ENCODE measurements at places on chromosomes 11 and 22.

- peak; percentile 35 for DNase-seq
Observed at GRCh38 chr11:9726321-9727022, 62.6 kb downstream of the SWAP70 start.

DNA sequence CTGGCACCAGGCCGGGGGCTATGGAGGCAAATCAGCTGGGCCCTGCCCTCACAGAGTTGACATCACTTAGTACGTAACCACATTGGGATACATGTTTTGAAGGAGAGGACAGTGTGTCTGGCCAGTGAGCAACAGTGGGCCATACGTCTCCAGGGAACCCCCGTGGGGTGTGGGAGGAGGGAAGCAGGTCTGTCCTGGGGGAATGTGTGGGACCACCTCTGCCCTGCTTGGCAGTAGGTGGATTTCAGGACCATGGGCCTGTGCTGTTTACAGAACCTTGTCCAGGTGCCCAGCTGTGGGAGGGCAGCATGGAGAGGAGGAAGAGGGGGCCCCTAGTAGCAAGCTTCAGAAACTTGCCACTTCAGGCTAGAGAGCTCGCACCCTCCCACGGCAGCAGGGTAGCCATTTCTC is 21.0 kb downstream of the P2RY2 start:
- DNase-seq: no peak

- no peak for DNase-seq
Observed at GRCh38 chr22:36606114-36606513, 77.1 kb upstream of the EIF3D start.

- no peak for DNase-seq
Observed at GRCh38 chr11:77244277-77245027, 57.0 kb downstream of the GDPD4 start.

DNA sequence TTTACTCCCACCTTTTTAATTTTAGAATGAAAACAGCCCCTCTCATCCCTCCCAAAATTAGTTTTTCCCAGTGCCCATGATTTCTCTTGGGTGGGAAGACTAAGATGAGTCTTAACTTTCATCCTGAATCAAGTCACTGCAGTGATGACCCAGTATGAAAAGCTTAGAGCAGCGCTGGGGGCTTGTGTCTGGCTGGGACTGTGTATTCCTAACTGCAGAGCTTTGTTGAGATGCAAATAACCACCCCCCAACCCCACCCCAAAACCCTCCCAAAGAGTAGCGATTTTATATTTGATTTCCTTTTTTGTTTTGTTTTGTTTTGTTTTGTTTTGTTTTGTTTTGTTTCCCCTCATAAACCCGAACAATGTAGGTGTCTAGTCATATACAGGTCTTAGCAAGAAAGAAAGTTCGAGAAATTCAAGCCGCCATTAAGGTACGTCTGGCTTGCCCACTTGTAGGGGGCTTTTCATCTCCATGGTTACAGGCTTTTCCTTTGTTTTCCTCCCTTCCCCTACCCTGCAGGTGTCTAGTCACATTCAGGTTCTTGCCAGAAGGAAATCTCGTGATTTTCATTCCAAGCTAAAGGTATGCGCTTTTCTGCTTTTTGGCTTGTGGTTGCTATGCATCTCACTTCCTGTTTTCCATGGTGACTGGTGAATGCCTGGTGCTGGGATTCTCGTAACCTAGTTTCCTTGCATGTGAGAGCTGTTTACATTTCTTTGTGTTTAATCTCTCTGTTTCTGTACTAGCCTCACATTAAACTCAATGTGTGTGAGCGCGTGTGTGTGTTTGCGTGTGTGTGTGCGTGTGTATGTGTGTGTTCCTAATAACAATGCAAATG is 144.6 kb upstream of the RASSF10 start:
- no peak for DNase-seq

DNA sequence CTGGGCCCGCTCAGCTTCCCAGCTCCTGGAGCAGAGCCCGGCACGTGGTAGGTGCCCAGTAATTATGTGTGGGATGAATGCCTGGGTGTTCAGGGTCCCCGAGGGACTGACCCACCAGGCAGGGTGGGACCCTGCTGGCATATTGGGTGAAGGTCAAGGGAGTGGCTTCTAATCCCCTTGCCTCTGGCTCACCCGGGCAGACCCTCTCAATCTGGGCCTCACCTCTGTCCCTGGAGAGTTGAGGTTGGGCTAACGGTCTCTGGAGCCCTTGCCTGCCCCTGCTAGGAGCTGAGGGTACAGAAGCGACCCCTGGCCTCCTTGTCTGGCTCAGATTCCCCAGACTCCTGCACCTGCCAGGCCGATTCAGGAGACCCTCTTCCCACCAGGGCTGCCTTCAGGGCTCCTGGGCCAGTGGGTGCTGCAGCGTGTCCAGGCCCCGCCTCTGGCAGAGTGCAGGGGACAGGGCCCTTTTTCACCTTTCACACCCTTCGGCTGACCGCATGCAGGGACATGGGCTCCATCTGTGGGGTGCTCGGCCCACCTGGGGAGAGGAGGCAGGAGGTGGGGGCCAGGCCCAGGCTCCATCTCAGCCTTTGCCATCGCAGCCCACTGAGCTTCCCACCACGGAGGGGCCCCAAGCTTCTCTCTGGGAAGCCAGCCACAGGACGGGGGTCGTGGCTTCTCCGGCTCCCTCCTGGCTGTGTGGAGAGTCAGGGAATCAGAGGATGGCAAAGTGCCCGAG is 3.8 kb upstream of the CTSD start:
- no peak for DNase-seq

- DNase-seq: no peak
Observed at GRCh38 chr11:9148035-9148434, 56.6 kb upstream of the SCUBE2 start.

DNA sequence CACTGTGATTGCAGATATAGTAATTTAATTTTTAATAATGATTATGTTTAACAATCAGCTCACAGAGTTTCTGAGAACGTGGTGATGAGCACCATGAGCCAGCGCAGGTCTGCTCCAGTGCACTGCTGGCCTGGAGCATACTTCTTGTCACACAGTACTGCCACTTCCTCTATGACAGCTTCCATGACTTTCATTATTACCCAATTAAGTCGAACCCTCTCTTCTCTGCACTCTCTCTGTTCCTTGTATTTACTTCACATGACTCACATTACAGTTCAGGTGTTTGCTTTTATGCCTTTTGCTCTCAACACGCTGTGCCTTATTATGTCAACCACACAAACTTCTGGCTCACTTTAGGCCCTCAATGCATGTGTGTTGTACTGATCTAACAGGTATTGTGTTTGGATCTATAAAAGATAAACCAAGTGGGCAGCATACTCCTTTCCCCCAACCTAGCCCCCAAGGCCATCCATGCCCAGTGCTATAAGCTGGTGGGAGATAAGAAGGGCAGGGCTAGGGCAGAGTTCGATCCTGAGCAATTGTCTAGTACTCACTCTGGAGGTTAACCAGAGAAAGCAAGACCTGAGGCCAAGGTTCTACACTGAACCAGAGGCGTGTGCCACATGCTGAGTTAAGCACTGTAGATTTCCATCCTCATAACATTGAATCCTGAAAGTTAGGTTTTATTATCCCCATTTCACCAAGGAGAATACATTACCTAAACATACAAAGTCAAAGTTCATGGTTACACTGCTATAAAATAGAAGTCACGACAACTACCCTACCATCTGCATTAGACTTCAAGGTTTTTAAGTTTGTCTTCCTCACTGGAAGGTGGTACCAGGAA is 356.5 kb downstream of the INSC start:
- no peak for DNase-seq

DNA sequence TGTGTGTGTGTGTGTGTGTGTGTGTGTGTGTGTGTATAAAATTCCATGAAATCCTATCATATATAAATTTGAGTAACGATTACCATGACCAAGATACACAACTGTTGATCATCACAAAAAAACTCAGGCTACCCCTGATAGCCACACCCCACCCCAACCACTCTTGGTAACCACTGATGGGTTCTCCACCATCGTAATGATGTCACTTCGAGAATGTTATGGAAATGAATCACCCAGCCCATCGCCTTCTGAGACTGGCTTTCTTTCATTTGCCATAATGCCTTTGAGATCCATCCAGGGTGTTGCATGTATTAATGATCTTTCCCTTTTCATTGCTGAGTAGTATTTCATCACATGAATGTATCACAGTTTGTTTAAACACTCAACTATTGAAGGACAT is 496.0 kb downstream of the MIAT start:
- DNase-seq: no peak

- DNase-seq: no peak
Observed at GRCh38 chr11:33515347-33515746, 185.3 kb downstream of the C11orf91 start.

GRCh38 chr11:104105155-104105554 is 58.8 kb downstream of the PDGFD start:
- DNase-seq: no peak

DNA sequence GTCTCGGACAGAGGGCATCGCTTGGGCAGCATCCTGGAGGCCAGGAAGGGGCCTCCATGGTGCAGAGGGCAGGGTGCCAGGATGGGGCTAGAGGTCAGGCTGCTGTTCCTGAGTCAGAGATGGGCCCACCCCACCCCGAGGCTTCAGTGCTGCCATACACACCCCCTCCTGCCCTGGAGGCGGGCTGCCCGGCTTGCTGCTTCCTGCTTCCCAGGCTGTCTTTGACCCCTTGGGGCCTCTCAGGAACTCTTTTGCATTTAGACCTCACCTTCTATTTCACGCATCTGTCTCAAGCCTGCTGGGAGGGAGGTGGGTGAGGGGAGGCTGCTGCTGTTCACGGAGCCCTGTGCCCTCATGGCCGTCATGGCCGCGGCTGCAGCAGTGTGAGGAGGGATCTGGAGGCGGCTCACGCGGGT is 6.6 kb upstream of the GRAMD4 start:
- DNase-seq: no peak
